Cortex of kidney (tissue), 1 donor: ENCODE measurements at places on chromosomes 12 and 14.

DNA sequence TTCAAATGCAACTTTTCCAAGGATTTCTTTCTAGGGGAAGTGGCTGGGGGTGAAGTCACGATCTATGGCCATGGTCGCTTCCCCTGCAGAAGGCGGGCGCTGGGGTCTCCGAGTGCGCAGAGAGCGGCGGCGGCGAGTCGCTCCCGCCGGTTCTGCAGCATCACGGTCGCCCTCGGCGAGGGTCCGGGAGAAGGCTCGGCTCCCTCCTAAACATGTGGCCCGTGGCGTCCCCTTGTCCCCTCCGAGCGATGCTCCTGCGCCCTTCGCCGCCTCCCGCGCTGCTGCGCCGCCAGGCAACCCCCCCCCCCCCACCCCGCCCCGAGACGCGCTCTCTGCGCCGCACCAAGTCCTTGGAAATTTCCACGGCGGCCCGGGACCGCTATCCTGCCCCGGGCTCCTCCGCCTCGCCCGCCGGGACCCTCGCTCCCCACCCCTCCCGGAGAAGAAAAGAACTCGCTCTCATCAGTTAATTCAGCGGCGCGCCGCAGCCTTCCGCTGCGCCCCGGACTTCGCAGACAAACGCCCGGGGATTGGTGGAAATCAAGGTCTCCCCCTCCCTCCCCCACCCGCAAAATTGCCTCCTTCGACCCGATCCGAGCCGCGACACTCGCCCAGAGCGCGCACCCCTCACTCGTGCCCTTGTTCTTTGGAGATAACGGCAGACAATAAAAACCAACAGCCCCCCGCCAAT, at the start of gene ST8SIA1:
TSS of gene ST8SIA1 (minus strand) at position 298 of the 691 bp plus-strand sequence. CDS start 475 bp downstream, outside the sequence.
- DNase-seq: no peak

- DNase-seq: no peak
Measured at GRCh38 chr12:43921666-43922337, 85.9 kb downstream of the TMEM117 start.

- DNase-seq: no peak
Measured at GRCh38 chr12:62686938-62687337, 220.3 kb downstream of the MON2 start.

DNA sequence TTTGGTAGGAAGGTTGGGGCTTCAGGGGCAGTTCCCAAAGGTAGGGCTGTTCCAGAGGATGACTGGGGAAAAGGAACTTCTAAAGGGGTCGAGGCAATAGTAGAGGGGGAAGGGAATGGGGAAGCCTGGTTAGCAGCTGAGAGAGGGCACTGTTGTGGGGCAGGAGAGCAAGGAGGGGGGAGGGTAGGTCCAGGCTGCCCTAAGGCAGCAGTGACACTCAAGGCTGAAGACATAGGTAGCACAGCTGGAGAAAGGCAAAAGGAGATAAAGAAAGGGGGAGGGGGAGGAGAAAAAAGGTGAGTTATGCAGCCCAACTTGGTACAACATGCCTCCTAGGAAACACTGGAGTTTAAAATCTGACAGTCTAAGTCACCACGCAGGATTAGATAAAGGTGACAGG, 3.9 kb downstream of the NACA start:
- DNase-seq: no peak

DNA sequence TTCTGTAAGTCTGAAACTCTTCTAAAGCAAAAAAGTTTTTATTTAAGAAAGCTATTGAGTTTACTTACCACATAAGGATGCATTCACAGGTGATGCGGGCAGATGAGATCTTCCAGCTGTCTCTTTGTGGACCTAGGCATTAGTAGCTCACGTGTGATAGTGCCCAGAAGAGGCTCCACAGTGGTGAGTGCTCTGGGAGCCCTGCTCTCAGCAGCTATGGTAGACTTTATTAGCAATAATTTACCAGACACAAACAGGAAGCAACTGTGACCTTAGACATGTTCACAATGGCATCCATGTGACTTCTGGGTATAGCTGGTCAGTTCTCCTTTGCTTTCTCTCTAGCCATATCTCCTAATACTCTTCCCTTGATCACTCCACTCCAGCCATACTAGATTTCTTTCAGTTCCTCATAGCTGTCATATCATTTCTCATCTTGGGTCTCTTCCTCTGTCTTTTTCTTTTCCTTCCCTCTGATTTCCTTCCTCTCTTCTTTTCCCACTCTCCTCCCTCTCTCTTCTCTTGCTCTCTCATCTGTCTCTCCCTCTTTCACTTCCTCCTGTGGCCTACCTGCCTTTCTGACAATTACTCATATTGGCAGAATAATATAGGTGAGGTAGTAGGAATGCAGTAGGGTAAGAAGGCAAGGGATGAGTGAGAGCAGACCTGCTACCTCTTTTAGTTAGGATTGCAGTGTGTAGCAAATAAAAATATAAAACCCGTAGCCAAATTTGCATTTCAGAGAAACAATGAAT, 75.2 kb upstream of the SCAF11 start:
- DNase-seq: no peak

DNA sequence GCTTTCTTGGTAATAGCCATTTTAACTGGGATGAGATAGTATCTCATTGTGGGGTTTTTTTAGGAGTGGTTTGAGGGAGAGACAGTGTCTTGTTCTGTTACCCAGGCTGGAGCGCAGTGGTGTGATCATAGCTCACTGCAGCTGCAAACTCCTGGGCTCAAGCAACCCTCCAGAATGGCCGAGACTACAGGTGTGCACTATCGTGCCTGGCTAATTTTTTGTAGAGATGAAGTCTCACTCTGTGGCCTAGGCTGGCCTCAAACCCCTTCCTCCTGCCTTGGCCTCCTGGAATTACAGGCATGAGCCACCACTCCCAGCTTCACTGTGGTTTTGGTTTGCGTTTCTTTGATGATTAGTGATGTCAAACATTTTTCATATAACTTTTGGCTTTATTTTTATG, 293.6 kb downstream of the ERC1 start:
- DNase-seq: no peak

GRCh38 chr14:40345334-40345733, 913.1 kb upstream of the FBXO33 start:
- DNase-seq: no peak

DNA sequence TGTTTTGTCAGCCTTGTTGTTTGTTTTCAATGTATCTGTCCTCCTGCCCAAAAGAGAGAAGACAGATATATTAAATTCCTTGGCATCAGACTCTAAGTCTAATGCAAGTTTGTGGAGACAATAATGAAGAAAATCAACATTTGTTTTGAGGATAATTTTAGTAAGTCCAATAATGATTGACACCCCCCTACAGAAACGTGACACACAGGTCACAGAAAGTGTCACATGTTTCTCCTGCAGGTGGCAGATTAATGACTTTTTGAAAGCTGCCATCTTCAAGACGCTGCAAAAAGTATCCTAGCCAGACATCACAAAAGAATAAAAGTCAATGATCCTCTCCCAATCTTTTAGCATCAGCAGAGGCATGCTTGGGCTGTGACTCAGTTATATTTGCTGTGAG, 378.8 kb upstream of the TMPO start:
- no peak for DNase-seq

DNA sequence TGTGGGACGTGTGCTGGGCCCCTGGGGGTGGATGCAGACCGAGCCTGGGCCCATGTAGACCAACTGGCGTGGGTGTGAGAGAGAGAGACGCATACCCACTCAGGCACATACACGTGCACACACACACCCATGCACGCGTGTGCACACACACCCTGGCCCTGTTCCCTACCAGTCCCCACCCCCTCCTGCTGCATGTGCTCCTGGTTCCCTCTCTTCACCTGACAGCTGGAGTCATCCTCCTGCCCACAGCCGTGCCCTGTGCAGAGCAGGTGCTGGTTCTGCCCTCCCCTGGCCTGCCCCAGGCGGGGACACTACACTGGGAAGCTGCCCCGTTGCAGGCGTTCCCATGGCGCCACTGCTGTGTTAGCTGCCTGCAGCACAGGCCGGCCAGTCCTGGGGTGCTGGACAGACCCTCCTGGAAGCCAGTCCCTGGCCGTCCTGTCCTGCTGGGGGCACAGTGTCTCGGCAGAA, 18.5 kb downstream of the PACS2 start:
- DNase-seq: no peak

DNA sequence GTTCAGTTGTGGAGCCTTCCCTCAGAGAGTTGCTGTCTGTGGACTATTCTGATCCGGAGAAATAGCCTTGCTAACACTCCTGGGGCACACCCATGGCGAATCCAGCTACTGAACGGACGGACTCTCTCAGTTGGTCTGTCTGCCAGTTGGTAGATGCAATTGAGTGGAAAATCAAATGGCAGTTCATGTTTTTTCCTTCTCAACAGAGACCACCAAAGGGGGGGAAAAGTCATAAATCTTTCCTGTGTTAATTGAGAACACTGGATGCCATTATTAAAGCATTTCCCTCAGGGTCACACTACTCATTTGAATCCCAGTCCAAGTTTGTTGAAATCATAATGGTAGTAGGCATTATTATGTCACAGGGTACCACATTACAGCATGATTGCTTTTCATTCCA, 354.3 kb upstream of the FAR2 start:
- no peak for DNase-seq
